ENCODE measurements at places on chromosomes 2 and 18. TPM values are rescaled to one million over a fixed set of nuclear protein-coding genes. Genes with fewer than 3 reads are reported as not detected.

- no peaks in the 10 kb centered on the region for H3K36me3 ChIP-seq
- no peaks in the 10 kb centered on the region for H3K4me1 ChIP-seq
- H3K4me3 ChIP-seq: no peak overlapping the region
- no peaks in the 10 kb centered on the region for H3K27me3 ChIP-seq
Measured at GRCh38 chr18:65768120-65768778, 17.4 kb downstream of the CDH7 start.

- H3K4me3 ChIP-seq: no peak overlapping the region
- H3K36me3 ChIP-seq: no peaks in the 10 kb centered on the region
- H3K27me3 ChIP-seq: no peaks in the 10 kb centered on the region
- no peaks in the 10 kb centered on the region for H3K4me1 ChIP-seq
- no peak overlapping the region for H3K27ac ChIP-seq
- no peak for DNase-seq
Measured at GRCh38 chr18:72325307-72325706, 218.8 kb downstream of the CBLN2 start.

GRCh38 chr2:219300022-219300421, 9.2 kb downstream of the PTPRN start:
- peaks cover 25% of the 10 kb centered on the region for H3K4me1 ChIP-seq
- DNase-seq: no peak
- no peak overlapping the region for H3K27ac ChIP-seq
- H3K36me3 ChIP-seq: no peaks in the 10 kb centered on the region

- H3K36me3 ChIP-seq: no peaks in the 10 kb centered on the region
- H3K27ac ChIP-seq: no peak overlapping the region
- H3K27me3 ChIP-seq: peaks cover 1% of the 10 kb centered on the region
- no peak overlapping the region for H3K4me3 ChIP-seq
- no peak for DNase-seq
- no peaks in the 10 kb centered on the region for H3K4me1 ChIP-seq
Measured at GRCh38 chr2:129755786-129756185, 223.7 kb upstream of the RAB6C start.

DNA sequence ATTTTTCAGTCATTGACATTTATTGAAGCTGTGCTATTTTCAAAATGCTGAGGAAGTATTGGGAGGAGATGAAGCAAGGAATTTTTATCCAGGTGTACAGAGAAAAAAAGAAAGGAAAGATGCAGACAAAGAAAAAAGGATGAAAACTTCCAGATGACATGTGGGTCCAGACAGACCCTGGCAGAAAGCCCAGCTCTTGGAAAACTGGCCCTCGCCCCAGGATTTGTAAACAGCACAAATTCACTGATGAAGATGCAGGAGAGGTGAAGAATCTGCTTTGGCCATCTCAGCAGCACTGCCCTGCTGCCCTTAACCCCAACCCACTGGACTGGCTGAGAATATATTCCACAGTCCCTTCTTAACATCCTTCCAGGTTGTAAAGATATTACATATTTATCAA, 12.5 kb downstream of the TACR1 start:
- H3K27me3 ChIP-seq: no peaks in the 10 kb centered on the region
- no peaks in the 10 kb centered on the region for H3K36me3 ChIP-seq
- no peak for DNase-seq
- H3K4me3 ChIP-seq: no peak overlapping the region
- no peaks in the 10 kb centered on the region for H3K4me1 ChIP-seq

DNA sequence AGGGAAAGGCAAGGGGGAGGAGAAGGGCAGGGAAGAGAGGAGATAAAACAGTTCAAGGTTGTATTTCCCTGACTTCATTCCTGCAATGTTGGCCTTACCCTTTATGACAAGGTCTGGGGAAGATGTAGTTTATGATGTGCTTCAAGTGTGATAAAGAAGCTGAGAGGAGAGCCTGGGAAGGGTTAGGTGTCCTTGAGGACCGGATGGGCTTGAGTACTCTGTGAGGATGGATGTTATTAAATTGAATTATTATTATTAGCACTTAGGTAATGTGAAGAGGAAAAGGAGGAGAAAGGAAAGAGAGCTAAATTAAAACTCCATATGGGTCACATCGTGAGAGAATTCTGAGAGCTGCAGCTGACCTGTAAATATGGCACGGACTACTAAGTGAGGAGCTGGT, 719.4 kb upstream of the CELF4 start:
- no peaks in the 10 kb centered on the region for H3K36me3 ChIP-seq
- no peak overlapping the region for H3K27ac ChIP-seq
- no peaks in the 10 kb centered on the region for H3K4me1 ChIP-seq
- no peak overlapping the region for H3K4me3 ChIP-seq
- no peak for DNase-seq
- no peaks in the 10 kb centered on the region for H3K27me3 ChIP-seq

DNA sequence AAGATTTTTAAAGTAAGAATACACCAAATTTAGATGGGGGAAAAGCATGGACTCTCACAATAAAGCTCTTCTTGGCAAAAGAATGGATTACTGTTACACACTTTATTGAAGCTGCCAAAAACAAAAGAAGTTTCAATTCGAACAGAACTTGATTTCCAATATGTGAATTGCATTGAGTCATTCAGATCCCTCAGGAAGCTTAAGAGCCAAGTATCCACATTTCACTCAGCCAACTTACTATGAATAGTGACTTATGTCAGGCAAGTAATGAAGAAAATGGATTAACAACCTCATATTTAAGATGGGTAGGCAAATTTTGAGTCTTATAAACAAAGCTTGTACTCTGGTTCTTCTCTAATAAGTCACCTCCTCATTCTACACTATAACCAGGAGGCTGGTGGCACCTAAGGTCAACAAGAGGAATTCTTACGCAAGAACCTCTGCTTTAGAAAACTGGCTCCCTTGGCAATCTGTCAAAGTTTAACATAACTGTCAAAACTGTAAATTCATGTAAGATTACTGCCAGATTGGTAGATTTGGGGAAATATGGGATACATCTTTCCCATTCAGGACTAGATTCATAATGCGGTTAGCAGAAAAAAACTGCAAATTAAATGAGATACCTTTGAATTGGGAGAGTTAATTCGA, 6.0 kb downstream of the HADHA start:
- peaks cover 20% of the 10 kb centered on the region for H3K36me3 ChIP-seq
- no peaks in the 10 kb centered on the region for H3K27me3 ChIP-seq
- peaks cover 37% of the 10 kb centered on the region for H3K4me1 ChIP-seq
- no peak overlapping the region for H3K4me3 ChIP-seq

DNA sequence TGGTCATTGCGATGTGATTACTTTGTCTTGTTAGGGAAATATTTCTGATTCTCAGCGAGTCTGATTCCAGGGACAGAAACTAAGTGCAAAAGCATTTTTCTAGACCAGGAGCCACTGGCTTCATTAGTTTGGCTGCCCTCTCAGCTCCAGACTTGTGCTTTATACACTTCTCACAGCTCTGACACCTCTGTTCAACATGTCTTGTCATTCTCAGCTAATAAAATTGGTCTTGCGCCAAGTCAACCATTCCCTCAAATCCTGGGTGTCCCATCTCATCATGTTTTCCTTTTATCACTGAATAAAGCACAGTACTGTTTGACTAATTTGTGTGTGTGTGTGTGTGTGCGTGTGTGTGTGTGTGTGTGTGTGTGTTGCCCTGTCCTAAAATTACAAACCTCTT, 215.5 kb upstream of the EPHA4 start:
- H3K4me3 ChIP-seq: no peak overlapping the region
- no peak overlapping the region for H3K27ac ChIP-seq
- no peaks in the 10 kb centered on the region for H3K4me1 ChIP-seq
- no peaks in the 10 kb centered on the region for H3K36me3 ChIP-seq
- no peak for DNase-seq
- no peaks in the 10 kb centered on the region for H3K27me3 ChIP-seq

The ZNF385B gene
- not detected for total RNA-seq

The C2orf92 gene
- 6.8 TPM for total RNA-seq

The GPAT2 gene
- total RNA-seq: 10.2 TPM

The RGPD4 gene
- not detected for total RNA-seq

The KHK gene
- total RNA-seq: 6.7 TPM

The PLB1 gene
- total RNA-seq: 0.50 TPM
